ENCODE measurements at places on chromosomes 6 and 20.
A peak's percentile ranks its signal among the peaks of the same experiment; 100 is the strongest.

DNA sequence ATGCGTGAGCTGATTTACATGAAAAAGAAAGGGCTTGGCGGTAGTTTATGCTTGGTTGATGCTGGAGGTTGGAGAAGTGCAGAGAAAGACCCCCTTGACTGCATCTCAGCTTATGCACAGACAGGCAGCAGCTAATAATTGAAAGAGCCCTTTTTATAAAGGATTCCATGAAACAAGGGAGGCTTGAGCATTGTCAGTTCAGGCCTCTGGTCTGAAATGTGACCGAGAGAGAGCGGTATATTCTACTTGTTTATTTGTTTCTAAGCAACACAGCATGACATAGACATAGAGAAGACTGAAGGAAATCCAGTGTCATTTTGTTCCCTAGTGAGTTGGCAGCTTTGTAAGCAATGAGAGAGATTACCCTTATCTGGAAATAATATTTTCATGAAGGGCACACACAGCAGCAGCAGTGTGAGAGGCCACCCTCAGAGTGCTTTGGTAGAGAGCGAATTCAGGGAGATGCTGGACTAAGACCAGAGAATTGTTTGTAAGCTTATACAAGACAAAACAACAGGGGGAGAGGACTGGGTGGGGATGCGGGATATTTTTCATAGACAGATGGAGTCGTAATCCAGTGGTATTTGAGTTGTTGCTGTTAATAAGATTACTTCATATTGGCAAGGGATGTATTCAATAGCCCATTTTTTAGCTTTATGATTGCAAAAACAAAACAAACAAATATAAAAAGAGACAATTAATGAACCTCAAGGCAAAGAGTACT, 34.6 kb upstream of the LAMA2 start:
- no peak for DNase-seq

GRCh38 chr6:167510648-167511047, 185.8 kb downstream of the TTLL2 start:
- DNase-seq: no peak

GRCh38 chr6:89792881-89793280, 26.7 kb downstream of the MDN1 start:
- DNase-seq: peak; percentile 3

GRCh38 chr6:46926481-46926880, 4.7 kb upstream of the ADGRF5 start:
- DNase-seq: no peak

DNA sequence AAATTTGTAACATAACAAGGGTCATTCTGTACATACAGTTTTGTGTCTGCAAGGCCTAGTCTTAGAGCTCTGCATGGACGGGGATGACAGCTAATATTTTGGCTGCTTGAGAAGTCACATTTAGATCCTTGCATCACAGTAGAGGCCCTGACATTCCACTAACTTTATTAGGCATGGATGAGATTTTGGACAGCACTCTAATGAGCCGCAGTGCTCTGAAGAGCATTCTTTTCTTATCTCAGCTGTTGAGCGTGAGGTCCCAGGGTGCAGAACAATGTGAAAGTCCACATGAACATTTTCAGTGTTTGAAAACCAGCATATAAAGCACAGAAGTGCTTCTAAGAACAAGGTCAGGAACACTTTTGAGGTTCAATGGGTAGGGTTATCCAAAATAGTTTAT, 58.9 kb downstream of the IPCEF1 start:
- no peak for DNase-seq

- no peak for DNase-seq
Measured at GRCh38 chr6:16486661-16487060, 248.3 kb downstream of the GMPR start.

- no peak for DNase-seq
Measured at GRCh38 chr6:72977114-72977513, 248.2 kb downstream of the KHDC1L start.

DNA sequence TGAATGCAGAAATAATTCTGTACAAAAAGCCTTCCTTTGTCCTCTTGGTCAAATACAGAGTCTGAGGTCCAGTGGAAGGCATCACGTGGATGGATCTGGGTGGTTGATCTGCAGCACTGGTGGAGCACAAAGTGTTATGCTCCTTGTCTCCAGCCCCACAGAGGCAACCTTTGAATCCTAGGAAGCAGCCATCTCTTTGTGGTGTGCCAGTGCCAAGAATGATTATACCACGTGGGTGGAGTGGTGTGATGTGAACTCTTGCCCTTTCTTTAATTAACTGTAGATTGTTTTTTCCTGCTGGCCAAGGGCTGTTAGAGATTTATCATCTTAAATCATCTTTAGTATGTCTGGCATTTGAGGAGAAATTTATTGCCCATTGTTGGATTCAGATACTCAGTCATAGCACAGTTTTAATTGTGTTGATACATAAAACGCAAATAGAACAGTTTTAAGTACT, 31.1 kb downstream of the NCOA7 start:
- no peak for DNase-seq

GRCh38 chr6:154258064-154258757, 98.4 kb downstream of the IPCEF1 start:
- no peak for DNase-seq

GRCh38 chr6:6694825-6695624, 106.5 kb downstream of the LY86 start:
- no peak for DNase-seq

DNA sequence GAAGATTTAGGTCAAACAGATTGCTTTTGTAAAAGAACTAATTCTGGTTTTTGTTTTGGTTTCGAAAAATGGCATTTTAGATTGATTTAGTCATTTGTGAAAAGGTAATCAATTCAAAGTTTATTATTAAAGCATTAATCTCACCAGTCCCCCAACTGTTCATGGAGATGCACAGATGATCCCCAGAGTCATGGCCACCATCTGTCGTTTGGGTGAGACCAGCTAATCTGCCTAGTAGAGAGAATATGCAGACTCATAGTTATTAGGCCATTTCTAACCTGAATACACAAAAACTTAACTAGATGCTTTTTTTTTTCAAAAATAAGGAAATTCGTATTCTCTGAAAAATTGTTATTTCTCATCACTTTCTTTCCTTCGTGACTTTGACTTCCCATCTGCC, 58.1 kb downstream of the C6orf58 start:
- DNase-seq: no peak

GRCh38 chr6:132598473-132598872, 8.9 kb upstream of the TAAR5 start:
- no peak for DNase-seq

DNA sequence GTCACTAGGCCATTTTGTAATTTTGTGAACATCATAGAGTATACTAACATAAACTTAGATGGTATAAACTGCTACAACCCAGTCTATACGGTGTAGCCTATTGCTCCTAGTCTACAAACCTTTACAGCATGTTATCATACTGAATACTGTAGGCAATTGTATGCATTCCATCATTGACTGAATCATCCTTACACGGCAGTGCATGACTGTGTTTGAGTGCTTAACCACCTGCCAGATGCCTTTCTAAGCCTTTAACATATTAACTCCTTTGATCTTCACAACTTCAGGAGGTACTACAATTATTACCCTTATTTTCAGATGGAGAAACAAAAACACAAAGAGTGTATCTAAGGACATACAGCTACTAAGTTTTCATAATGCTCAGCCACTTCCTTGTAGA, 14.0 kb downstream of the DPPA5 start:
- DNase-seq: no peak

DNA sequence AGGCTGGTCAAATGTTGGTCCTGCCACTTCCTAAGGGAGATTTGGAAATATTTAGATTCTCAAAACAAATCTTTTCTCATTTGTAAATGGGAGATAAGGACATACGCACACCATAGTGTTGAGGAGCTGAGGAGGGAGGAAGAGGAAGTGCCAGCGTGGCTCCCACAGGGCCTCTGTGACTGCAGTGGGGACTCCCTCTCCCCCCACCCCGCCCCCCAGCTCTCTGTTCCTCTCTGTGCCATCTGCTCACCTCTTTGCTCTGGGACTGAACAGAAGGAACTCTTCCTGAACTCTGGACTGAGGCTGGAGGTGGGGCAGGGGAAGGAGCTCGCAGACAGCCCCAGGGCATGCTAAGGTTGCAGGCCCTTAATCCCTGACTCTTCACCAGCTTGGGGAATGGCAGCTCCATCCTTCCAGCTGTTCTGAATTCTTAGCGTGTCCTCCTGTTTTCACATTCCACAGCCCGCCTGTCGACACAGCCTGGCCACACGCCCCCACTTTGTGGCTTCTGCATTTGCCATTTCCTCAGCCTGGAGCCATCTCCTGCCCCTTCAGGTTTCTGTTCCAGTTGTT, 11.4 kb downstream of the DDX27 start:
- no peak for DNase-seq

- no peak for DNase-seq
Measured at GRCh38 chr6:36826520-36827227, 12.6 kb downstream of the CPNE5 start.

- DNase-seq: no peak
Measured at GRCh38 chr6:162019349-162019748, 708.2 kb downstream of the PRKN start.

- no peak for DNase-seq
Measured at GRCh38 chr6:106080763-106081095, 5.4 kb upstream of the PRDM1 start.

GRCh38 chr6:33691456-33692077, 19.9 kb downstream of the UQCC2 start:
- DNase-seq: no peak

DNA sequence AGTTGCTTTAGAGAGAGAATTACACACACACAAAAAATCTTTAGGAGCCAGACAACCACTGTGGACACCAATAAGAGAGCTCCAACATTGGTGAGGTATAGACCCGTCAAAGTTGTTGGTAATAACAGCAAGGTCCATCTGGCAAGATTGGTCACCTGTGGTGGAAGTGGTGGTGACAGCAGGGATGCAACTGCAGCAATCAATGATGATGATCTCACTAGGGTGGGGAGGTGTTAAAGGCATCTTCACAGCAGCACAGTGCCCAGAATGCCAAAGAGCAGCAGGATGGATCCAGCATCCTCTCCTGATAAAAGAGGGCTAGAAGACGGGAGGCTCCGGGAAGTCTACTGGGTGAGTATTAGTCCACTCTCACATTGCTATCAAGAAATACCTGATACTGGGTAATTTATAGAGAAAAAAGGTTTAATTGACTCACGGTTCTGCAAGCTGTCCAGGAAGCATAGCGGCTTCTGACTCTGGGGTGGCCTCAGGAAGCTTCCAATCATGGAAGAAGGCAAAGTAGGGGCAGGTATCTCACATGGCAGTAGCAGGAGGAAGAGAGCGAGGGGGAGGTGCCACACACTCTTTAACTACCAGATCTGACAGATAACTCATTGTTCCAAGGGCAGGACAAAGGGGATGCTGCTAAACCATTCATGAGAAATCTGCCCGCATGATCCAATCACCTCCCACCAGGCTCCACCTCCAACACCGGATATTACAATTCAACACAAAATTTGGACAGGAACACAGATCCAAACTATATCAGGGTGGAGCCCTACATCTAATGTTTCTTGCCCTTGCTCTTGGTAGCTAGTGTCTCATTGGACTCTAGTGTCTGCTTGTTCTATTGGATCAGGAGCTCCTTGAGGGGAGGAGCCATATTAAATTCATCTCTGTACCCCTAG, 48.9 kb downstream of the KLHL31 start:
- DNase-seq: no peak

DNA sequence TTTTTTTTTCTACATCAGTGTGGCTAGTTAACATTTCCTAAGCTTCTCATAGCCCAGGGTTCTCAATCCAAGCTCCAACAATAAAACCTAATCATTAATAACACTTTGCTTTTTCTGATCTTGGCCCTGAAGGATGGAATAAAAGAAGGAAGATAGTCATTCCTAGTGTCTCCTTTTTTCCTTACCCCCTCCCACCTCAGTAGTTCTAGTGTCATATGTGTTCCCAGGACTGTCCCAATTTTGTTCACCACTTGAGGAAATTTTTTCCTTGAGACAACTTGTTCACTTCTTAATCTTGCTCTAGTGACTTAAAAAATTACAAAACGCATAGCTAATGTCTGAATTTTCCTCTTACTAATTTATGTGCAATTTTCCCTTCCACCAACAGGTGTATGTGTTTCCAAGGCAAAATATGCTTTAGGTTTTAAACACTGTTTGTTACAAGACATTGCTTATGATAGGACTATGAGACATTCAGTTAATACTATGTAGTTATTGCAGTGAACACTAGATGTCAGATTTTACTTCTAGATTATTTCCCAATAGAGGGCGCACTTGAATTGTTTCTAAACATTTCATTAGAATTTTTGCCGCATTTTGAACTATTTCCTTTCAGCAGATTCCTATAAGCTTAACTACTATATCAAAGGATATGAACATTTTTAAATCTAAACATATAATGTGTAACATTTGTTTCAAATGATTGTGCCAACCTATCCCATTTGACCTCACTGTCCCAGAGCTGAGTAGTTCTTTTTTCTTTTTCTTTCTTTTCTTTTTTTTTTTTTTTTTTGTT, 18.5 kb upstream of the C6orf141 start:
- peak; percentile 37 for DNase-seq

DNA sequence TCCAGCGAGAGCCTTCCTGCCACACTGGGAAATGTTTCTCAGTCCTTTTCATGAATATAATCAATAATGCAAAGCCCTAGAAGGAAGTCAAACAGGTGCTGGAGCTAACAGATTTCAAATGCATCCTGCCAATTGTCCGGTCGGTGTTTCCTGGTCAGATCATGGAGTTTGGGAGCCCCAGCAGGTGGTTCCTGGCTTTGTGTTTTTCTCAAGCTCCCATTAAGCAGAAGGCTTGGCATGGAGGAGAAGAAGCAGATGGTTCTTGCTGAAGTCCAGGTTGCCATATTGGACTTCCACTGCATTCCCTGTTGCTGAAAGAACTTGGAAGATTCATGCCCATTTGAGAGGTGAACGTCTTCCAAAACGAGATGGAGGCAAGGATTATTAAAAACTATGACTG, 68.6 kb downstream of the GFOD1 start:
- DNase-seq: no peak

GRCh38 chr6:155224618-155225017, 39.2 kb upstream of the CLDN20 start:
- no peak for DNase-seq

- no peak for DNase-seq
Measured at GRCh38 chr20:48990467-48990866, 55.6 kb upstream of the CSE1L start.

DNA sequence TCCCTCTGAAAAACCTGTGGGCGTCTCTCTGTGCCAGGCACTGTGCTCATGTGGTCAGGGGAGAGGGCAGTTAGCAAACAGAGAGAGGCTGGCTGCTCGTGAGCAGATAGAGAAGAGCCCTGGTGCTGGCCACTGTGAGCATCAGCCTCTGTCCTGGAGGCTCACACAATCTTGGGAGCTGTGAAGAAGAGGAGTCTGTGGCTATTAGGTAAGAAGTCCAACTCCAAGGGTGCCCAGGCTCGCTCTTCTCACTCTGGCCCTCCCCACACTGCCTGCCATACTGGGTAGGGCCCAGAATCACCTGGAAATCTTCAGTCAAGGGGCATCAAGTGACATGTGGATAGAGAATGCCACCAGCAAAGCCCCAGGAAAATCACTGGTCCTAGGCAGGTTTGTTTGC, 14.1 kb downstream of the SCML4 start:
- no peak for DNase-seq

GRCh38 chr6:166440106-166440505, 57.4 kb upstream of the MPC1 start:
- no peak for DNase-seq

- no peak for DNase-seq
Measured at GRCh38 chr6:89948876-89949275, 54.6 kb downstream of the GJA10 start.

GRCh38 chr20:11676630-11677287, 240.9 kb upstream of the BTBD3 start:
- DNase-seq: peak; percentile 12

GRCh38 chr20:36346256-36346655, 40.1 kb downstream of the DLGAP4 start:
- DNase-seq: no peak

All from GM04504 (cell line).